ENCODE measurements at places on chromosomes 6 and 20. TPM values are rescaled to one million over a fixed set of nuclear protein-coding genes. Genes with fewer than 3 reads are reported as not detected.

- DNase-seq, result peak; percentile 5
Measured at GRCh38 chr6:127547904-127548649, 28.9 kb upstream of the C6orf58 start.

DNA sequence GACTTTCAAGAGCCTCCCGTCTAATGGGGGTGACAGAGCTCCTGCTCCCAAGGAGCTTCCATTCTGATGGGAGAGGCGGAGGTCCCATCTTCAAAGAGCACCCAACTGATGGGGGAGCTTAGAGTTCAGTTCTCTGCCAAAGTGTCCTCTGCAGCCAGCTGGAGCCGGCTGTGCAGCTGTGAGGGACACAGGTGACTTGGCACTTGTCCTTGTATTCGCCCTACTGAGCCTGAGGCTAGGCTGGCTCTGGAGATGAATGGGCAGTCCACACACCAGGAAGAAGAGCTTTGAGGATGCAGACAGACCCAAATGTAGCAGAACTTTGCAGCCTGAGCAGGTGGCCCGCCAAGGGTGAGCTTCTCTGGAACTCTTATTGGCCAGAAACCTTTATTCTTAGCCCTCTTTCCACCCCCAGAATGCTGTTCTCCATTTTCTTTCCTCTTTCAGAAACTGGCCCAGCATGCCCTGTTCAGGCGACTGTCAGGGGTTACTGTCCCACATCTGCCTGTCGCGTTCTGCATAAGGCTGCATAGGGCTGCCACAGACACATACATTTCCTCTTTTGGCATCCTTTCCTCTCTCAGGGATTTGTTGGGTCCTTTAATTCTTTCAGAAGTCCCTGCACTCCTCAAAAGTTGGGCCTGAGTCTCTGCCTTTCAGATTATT, 108.7 kb upstream of the LRFN2 start:
- DNase-seq, result no peak

DNA sequence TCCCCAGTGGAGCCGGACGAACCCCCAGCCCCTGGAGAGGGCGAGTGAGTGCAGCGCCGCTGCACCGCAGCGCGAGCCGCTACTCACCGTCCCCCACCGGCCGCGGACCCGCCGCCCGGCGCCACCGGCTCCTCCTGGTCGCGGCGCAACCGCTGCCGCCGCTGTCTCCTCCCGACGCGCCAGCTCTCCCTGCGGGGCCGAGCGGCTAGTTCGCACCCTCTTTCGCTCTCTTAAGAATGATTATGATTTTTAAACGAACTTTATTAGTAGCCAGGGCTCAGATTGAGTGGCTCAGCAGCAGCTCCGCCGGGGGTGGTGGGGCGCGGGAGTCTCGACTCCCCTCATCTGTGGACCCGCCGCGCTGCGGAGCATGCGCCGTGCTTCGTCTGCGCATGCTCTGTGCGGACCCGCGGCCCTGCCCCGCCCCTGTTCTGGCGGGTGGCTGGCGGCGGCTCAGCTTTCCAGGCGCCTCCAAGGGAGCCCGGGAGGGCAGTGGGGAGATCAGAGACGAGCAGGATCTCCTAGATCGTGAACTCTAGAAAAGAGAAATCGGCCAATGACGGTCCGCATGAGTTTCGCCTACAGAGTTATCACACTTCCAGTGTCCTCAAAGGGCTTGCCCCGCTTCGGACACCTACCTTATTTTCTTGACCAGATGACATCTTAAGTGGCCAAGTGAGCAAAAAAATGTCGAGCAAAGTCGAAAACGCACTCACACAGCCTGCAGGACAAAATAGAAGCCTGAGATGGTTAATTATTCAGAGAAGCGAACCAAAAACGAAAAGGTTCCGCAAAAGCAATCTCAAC, at the start of gene RAB23:
RAB23 (minus strand) TSS at position 372 of the 807 bp plus-strand sequence. CDS start 11,927 bp downstream, outside the sequence.
- DNase-seq, result peak; percentile 67

The HDGFL1 gene
- not detected for total RNA-seq

DNA sequence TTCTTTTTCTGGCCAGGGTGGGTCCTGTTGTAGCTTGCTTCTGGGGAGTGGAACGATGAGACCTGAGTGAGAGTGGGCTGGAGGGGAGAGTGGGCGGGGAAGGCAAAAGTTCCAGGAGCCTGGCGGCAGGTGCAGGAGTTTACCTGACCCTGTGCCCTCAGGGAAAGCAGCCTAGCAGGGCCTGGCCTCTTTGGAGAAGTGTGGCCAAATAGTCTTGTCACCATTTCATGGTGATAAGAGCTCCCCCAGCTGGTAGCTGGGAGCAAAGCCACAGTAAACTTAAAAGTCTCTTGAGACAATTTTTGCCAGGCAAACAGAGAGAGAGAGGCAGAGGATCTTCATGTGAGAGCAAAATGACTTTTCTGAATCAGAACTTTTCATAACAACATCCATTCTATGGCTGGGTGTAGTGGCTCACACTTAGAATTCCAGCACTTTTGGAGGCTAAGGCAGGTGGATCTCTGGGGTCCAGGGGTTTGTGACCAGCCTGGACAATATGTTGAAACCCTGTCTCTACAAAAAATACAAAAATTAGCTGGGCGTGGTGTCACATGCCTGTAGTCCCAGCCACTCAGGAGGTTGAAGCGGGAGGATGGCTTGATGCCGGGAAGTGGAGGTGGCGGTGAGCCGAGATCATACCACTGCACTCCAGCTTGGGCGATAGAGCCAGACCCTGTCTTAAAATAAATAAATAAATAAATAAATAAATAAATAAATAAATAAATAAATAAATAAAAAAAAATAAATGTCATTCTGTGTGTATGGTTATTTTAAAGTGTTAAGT, 161.8 kb upstream of the SCGN start:
- DNase-seq, result peak; percentile 53

DNA sequence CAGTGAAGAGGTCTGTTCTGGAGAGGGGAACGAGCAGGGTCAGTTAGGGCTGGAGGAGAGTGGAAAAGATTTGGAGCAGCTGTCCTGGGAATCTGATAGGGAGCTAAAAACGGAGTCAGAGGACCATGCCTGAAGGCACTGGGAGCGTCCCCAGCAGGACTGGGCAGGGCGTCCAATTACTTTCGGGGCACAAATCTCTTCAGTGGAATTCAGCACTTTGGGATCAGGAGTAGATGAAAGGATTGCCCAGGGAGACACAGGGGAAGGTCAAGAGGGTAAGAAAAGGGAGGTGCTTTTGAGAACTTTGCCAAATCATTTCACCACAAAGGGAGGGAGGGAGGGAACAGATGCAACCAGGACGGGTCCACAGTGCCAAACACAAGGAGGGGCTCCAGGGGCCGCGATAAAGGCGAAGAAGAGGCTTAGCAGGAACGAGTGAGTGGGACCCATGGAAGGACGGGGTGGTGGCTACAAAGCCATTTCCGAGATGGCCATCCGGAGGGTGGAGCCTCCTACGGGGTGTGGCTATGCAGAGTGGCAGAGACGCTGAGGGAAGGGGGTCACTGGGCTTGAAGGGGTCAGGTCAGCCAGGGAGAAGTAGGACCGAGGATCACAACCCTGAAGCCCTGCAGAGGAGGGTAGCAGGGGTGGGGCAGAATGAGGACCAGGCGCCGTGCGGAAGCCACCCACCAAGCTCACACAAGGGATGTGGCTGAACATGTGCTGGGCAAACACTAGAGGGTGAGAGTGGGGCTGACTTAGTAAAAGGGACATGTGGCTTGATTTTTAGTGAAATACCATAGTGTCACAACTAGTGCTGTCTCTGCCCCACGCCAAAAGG, 180.0 kb upstream of the RREB1 start:
- DNase-seq, result no peak

The FAM162B gene
- not detected for total RNA-seq

The SLC35D3 gene
- not detected for total RNA-seq

DNA sequence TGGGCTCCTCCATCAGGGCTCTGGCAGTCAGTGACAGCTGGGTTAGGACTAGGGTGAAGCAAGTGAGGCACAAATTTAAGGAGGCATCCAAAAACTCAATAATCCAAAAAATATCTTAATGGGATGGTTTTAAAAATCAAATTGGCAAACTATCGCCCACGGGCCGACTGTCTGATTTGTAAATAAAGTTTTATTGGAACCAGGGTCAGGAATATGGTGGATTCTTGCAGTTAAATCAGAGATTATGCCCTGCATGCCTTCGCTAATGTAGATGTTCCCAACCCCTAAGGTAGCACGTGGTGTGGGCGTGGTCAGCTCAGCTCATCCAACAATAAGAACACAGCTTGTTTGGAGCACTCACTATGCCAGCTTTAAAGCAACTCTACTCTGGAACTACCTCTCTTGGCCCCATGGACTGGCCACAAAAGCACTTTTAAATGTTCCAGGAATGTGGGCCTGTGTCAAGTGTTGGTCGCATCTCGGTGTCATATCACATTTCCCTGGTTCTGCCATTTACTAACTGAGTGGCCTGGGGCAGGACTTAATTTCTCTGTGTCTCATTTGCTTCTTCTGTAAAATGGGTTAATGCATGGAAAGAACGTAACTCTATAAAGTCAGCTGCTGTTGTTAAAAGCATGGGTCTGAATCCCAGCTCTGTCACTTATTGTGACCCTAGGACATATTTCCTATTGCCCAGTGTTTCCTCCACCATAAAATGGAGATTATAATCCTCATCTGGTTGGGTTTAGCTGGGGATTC, 7.0 kb downstream of the TP53RK start:
- DNase-seq, result no peak
